HT1080 (cell line): ENCODE measurements at places on chromosomes 16 and 17. TPM values are rescaled to one million over a fixed set of nuclear protein-coding genes. Genes with fewer than 3 reads are reported as not detected.

The DPEP3 gene
- total RNA-seq: not detected in 2 replicates

The SDR42E2 gene
- not detected in 2 replicates for total RNA-seq

The GCGR gene
- not detected in 2 replicates for total RNA-seq

The CUEDC1 gene
- 8.9 and 9.9 TPM in 2 replicates for total RNA-seq

The TBC1D3 gene
- 0.20 TPM in 1 of 2 replicates, not detected in the other for total RNA-seq

The USP43 gene
- 0.07 and 0.84 TPM in 2 replicates for total RNA-seq

DNA sequence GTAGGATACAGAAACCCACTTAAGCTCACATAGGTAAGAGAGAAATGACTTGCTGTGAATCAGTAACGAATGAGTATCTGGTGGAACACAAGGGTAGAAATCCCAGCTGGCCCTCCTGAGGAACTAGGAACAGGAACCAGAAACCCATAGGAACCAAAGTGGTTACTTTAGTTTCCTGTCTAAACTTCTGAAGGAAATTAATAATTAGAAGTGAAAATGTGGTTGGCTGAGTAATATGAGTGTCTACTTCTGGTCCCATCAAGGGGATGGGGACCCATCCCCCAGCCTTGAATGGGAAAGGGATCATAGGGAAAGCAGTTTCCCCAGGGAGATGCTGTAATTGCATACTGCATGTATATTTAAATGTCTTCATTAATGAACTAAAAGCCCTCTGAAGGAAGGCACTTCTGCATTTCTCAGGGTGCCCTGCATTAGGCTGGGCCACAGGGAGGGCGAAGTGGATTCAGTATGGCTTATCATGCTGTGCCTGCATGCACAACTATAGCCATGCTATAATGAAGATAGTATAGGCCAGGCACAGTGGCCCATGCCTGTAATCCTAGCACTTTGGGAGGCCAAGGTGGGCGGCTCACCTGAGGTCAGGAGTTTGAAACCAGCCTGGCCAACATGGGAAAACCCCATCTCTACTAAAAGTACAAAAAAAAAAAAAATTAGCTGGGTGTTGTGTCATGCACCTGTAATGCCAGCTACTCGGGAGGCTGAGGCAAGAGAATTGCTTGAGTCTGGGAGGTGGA is 45.6 kb downstream of the CYB5B start:
- no peak for DNase-seq

DNA sequence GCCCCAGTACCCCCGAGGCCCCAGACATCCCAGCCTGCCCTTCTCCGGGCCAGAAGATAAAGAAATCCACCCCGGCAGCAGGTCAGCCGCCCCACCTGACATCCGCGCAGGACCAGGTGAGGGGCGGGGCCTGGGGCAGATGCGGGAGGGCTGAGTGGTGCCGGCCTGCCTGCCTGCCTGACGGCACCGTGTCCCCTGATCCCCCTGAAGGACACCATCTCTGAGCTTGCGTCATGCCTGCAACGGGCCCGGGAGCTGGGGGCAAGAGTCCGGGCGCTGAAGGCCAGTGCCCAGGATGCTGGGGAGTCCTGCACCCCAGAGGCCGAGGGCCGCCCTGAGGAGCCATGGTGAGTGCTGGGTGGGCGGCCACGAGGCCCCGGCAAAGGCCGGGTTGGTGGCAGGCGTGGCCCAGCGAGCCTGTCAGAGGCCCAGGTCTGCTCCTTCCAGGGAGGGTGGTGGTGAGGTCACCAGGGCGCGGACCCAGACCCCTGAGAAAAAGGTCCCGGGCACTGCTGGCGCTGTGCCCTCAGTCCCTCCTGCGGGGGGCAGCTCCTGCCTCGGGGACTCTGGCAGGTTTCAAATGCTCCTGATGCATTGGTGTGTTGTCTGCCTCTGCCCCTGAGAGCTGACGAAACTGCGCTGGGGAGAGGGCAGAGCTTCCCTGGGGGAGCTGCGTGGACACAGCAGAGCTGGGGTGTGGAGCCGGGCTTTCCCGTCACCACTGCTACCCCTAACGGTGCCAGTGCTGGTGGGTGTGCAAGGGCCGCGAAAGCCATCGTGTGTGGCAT is 1.2 kb downstream of the CDT1 start:
- no peak for DNase-seq

GRCh38 chr16:83271970-83272575 is 535.7 kb upstream of the HSBP1 start:
- DNase-seq: no peak

DNA sequence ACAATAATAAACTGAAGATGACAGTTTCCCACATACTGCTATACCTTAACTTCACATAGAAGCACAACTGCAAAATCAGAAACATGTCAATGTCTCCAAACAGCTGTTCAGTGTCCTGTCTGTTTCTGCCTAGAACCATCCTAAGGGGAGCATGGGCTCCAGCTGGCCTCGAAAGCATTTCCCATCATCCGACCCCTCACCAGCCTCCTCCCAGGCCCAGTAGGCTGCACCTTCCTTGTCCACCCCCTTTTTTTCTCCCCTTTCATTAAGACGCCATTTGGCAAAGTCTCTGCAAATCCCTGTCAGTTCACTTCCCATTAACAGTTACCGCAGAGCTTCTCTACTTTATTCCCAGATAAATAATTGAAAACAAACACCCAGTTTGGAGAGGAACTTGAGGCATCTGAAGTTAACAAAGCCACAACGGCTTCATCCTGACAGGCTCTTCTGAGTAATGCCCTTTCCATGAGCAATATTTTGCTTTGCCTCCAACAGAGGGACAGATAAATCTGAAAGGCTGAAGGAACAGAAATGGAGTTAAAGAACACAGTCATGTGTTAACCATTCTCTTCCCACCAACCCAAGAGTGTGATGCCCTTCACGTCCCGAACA is 65.3 kb downstream of the SLC39A11 start:
- DNase-seq: no peak

- DNase-seq: peak; percentile 59
Observed at GRCh38 chr16:24988593-24989338, 26.4 kb downstream of the ARHGAP17 start.

- no peak for DNase-seq
Observed at GRCh38 chr16:28093385-28093725, 29.8 kb upstream of the GSG1L start.
